ENCODE measurements at places on chromosomes 16 and 17.

DNA sequence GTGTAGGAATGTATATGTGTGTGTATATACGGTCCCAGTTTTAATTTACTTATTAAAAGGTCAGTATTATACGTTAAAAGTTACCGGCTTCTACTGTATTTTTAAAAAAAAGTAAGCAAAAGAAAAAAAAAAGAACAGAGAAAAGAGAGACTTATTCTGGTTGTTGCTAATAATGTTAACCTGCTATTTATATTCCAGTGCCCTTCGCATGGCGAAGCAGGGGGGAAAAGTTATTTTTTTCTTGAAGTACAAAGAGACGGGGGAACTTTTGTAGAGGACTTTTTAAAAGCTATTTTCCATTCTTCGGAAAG lies 1.6 kb downstream of the NOG start:
- no peak for DNase-seq

DNA sequence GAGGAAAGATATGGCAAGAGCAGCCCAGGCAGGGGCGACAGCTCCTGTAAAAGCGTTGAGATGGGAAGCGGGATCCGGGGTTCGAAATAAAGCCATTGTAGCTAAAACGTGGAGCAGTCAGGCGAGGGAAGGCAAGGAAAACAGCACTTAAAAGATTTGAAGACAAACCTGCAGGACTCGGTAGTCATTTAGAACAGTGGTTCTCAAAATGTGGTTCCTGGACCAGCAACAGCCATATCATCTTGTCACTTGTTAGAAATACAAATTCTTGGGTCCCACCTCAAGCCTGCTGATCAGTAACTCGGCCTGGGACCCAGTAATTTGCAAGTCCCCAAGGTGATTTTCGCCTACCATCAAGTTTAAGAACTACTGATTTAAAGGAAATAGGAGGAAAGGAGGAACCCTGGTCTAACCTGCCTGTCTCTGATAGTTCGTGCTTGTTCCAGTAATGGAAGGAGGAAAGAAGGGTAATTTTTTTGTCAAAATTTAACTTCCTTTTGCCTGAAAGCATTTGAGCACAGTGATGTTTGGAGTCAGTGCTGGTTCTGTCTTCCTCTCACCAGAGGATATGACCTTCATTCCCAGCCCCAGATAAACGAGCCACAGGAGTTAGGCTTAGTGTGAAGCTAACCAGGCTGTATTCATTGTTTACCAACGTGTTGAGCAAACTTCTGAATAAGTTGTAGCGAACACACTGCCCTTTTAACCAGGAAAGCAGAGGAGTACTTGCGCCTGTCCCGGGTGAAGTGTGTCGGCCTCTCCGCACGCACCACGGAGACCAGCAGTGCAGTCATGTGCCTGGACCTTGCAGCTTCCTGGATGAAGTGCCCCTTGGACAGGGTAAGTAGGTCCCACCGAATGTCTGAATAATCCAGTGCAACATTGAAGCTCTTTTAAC lies 1.1 kb downstream of the ORC6 start:
- no peak for DNase-seq

DNA sequence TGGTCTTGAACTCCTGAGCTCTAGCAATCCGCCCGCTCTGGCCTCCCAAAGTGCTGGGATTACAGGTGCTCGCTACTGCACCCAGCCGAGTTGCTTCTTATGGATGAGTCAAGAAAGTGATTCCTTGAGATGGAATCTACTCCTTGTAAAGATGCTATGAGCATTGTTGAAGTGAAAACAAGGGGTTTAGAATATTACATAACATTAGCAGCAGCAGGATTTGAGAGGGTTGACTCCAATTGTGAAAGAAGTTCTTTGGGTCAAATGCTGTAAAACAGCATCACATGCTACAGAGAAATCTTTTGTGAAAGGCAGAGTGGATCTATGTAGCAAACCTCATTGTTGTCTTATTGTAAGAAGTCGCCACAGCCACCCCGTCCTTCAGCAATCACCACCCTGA lies 72.7 kb downstream of the NT5M start:
- DNase-seq = no peak

- no peak for DNase-seq
Observed at GRCh38 chr17:5678171-5678570, 93.9 kb upstream of the NLRP1 start.

DNA sequence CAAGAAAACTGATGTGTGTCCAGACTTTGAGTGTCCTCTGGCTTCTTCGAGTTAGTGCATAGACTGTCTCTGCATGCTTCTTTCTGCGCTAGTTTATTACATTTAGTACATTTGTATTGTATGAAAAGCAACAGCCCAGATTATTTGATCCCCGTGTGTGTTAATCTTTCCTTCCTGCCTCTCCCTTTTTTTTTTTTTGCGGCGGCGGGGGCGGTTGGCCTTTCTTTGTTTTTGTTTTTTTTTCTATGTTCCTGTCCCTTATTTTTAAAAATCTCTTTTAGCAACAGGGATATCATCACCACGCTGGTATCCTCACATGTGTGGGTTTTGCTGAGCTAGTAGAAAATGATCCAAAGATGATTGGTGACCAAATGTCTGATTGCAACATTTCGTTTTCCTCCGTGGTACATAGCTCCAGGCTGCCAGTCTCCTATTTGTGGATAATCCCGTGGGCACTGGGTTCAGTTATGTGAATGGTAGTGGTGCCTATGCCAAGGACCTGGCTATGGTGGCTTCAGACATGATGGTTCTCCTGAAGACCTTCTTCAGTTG lies 9.4 kb downstream of the SCPEP1 start:
- no peak for DNase-seq

DNA sequence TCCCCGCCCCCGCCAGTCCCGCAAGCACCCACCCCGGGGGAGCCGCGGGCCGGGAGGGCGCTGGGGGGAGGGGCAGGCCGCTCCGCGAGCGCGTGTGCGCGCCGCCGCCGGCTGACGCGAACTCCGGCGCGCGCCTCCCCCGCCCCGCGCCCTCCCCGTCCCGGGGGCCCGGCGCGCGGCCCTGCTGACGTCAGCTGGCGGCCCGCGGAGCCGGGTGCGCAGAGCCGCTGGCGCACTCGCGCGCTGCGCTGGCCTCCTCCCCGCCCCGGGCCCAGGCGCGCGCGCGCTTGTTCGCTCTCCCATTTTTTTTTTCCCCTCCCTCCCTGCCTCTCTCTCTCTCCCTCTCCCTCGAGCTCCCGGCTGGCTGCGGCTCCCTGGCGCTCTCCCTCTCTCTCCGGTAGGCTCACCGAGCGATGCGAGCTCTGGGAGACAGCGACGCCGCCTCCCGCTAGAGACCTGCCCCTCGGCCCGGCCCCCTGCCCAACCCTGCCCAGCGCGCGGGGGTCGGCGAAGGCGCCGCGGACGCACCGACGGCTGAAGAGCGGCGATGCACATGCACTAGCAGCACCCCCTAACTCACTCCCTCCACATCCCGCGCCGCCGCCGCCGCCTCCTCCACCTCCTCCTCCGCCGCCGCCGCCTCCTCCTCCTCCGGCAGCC lies at the start of gene GNAO1:
Gene GNAO1, plus strand, starts transcription at position 334 of the 660 bp plus-strand sequence. CDS start 747 bp downstream, outside the sequence.
- peak; percentile 47 for DNase-seq

DNA sequence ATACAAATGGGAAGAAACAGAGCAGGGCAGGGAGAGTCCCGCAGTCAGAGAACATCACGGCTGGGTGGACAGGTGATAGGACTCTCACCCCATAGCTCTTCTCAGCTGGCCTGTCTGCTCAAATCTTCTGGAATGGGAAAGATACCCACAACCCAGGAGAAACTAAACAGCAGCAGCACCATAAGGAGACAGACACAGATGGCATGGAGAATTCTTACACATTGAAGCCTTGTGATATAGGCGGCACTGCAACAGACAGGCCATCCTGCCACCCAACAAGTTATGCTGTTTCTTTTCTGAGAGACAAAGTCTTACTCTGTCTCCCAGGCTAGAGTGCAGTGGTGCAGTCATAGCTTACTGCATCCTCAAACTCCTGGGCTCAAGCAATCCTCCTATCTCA lies 8.6 kb upstream of the ANKRD40CL start:
- DNase-seq = no peak

DNA sequence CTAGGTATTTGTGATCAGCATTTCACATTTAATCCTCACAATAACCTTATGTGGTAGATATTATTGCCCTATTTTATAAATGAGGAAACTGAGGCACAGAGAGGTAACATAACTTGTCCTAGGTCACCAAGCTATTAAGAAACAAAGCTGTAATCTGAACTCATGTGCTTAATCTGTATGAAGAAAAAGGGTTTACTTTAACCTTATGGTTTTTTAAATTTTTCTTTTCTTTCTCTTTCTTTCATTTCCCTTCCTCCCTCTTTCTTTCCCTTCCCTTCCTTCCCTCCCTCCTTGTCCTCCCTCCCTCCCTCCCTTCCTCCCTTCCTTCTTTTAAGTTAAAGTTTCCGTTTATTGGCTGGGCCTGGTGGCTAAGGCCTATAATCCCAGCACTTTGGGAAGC lies 105.2 kb upstream of the AMZ2 start:
- DNase-seq = no peak

GRCh38 chr17:38908676-38909181 lies 16.7 kb upstream of the LASP1NB start:
- DNase-seq = no peak

- DNase-seq = no peak
Observed at GRCh38 chr17:77842528-77843147, 115.9 kb upstream of the TNRC6C start.

DNA sequence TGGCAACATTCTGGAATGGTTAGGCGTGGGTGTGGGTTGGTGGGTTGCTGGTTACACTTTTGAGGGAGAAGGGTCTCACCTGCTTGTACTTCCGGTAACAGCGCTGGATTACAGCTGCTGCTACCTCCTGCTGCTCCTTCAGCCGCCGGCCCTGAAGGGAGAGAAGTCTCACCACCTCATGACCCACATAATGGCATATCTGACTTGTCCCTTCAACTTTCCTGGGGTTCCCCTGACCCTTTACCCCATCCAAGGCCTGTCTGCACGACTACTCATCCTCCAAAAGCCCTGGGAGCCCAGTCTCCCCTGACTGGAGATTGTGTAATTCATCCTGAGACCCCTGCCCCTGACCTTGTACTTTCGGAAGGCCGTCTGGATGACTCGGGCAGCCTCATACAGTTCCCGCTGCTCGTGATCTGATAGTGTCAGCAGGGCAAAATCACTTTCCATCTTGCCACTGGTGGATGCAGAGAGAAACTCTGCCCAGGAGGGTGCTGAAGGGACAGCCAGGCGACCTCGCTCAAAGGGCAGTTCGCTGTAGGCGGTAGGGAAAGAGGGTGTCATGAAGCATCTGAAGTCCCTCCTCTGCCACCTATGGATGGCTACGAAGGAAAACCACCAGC lies 2.0 kb upstream of the SPAG7 start:
- peak; percentile 35 for DNase-seq

GRCh38 chr17:3647769-3648555 lies 11.4 kb downstream of the CTNS start:
- peak; percentile 43 for DNase-seq

- no peak for DNase-seq
Observed at GRCh38 chr17:45641541-45641940, 142.6 kb upstream of the CRHR1 start.

DNA sequence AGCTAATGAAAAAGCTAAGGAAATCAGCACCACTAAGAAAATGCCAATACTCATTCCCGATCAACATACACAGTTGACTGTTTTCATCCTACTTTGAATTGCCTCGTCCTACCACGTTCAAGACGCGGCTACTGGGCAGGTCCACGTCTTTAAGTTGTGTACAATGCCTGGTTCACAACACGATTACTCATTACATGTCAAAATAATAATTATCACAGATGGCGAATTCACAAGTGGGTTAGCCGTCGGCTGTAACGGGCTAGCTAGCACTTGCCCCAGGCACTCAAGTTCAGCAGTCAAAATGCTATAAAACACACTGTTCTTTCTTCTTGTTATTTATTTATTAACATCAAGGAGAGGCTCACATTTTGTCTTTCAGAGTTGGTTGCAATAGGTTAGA lies 124.2 kb downstream of the ZFHX3 start:
- no peak for DNase-seq

GRCh38 chr16:31421587-31421986 lies 6.6 kb downstream of the COX6A2 start:
- DNase-seq = peak; percentile 56

DNA sequence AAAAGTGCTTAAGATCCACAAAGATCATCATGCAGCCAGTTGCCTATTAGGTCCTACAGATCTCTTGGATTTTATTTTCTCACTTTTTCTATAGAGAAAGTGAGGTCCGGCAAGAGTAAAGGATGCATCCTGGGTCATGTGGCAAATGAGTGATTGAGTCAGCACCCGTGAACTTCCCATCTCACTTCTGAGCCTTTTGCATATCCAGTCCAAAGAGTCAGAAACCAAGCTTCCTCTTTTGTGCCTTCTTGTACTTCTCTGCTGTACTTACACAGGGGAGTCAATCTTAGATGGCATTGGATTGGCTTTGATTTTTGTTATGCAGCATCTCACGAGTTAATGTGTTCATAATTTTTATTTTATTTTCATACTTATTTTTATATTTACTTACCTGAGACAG lies 114.2 kb upstream of the IRX5 start:
- no peak for DNase-seq

DNA sequence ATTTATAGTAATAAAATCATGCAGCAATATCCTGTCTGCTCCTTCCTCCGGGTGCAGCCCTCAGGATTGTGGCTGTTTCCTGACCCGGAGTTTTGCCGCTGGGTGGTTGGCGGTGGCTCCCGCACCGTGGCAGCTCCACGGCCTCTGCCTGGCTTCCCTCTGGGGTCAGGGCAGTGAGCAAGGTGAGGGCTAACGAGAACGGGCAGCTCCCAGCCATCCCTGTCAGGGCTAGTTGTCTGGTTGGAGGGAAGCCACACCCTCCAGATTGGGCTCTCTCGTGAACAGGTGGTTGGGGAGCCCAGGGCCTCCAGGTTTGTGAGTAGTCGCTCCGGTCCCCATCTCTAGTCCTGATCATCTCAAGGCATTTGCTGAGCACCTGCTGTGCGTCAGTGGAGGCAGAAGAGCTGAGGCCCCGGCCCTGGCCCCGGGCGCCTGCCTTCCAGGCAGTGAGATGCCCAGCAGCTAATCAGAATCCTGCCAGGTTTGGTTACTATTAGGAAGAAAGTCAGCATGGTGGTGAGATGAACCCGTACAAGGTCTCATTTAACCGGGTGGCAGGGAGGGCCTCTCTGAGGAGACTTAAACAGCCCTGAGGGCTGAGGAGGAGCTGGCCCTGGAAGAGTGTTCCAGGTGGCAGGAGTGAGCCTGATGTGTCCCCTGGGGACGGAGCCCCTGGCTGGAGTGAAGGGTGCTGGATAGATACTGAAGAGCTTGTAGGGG lies 2.3 kb upstream of the NUDT16L1 start:
- no peak for DNase-seq

DNA sequence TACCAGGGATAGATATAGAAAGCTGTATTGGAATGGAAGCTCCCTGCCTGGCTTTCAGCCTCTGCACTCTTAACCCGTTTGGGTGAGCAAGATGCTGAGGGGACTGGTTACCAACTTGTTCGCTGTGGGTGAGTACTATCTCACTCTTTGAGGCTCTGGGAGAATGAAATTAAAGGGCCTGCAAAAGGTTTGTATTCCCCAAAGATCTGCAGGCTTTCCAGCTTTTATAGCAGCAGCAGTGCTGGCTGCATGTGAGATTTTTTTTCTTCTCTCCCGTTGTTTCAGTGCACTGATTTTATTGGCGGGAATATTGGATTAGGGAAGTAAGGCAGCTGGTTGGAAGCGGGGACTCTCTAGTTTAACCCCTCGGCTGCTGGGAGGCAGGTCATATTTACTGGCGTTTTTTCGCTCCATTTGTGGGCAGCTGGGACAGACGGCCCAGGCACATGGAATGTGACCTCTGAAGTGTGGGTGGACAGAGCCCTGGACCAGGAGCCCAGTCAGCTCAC lies 30.9 kb downstream of the C17orf75 start:
- DNase-seq = no peak

Measured in activated T-cell treated with anti-CD3 and anti-CD28 coated beads for 48 hours (primary cell).